Stimulated activated CD4-positive, alpha-beta T cell treated with anti-CD3 and anti-CD28 coated beads, TNF-alpha, amount 100 ng/mL, for 48 hours (primary cell): ENCODE measurements at places on chromosomes 3 and 15.

DNA sequence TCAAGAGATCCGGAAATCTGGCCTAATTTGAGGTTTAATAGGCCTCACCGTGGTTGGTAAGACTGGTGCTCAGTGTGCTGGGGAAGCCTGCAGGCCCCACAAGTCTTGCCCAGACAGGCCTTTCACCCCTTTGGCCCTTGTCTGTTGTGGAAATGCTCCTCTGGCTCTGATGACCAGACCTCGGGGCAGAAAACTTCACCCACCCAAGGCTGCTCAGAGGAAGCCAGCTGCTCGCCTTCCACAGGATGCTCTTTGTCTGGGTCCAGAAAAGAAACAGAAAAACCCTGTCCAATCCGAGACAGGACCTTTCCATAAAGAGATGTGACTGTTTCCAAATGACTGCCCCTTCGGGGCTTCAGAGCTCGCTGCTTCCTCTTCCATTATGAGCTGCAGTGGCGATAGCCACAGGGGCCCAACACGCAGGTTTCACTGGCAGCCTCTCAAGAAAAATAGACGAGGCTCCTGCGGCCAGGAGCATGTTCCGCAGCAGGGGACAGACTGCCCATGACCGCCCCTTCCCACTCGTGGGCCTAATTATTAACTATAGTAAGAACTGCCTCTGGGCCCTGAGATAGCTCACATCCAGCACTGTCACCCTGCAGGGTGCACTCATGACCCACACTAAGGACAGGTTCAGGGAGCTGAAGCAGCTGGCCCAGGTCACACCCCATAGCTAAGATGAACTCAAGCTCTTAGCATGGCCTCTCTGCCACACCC lies 6.8 kb upstream of the SNX22 start:
- DNase-seq, result no peak

DNA sequence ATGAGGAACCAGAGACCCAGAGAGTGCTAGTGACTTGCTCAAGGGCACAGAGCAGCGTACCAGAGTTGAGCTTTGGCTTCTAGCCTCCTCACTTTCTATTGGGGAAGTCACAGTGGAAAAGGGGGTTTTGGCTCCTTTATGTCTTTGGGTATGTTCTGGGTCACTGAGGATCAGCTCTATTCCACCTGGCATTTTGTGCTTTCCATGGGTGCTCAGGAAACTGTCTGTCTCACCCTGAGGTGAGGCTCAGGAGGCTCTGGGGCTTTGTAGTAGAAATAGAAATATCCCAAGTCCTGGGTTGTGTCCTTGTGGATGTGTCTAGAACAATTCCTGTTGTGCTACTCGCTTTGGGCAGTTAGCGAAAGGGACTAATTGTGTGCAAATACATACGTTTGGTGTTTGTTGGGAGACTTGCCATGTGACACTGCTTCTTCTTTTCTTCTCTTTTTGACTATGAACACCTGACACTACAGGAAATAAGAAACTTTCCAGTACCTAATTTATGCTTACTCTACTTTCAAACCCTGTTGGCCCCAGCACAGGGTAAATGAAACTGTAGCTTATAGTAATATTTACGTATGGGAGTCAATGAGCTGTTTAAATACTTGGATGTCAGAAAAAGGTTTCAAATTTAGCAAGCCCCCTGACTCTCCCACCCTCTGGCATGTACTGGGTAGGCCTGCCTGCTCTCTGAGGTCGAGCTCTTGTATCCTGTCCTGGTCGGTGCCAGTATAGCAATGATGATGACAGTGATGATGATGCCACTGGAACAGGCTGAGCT lies 35.6 kb downstream of the SMAD3 start:
- no peak for DNase-seq

- no peak for DNase-seq
These were observed 30.9 kb upstream of the TLE3 start for GRCh38 chr15:70128414-70129140.

- no peak for DNase-seq
These were observed 18.8 kb downstream of the HAPLN3 start for GRCh38 chr15:88876573-88876972.

GRCh38 chr15:32096916-32097617 lies 66.8 kb downstream of the CHRNA7 start:
- no peak for DNase-seq

DNA sequence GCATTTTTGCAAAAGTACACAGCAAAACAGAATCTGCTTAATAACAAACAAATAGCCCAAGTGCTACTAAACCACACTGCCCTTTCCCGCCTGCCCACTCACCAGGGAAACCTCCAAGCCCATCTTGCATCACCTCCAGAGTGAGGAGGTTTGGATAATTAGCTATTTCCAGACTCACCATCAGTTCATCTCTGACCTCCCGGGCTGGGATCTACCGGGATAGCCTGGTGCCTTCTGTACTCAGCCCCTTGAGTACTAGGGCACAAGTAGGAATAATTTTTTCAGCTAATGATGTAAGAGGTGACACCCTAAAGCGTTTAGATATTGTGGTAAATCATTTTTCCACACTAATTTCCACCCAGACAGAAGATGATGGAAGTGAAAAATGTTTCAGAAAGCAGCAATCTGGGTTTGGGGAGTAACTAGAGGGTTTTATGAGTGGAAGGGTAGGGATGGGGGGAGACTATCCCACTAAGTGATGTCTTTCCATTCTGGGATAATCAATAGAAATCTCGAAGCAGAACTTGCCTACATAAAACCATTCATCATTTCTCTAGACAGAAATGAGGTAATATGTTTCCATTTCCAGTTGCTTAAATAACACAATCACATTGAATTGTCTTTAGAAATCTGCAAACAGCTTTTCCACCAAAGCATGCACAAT lies 40.9 kb downstream of the TAFA4 start:
- no peak for DNase-seq

DNA sequence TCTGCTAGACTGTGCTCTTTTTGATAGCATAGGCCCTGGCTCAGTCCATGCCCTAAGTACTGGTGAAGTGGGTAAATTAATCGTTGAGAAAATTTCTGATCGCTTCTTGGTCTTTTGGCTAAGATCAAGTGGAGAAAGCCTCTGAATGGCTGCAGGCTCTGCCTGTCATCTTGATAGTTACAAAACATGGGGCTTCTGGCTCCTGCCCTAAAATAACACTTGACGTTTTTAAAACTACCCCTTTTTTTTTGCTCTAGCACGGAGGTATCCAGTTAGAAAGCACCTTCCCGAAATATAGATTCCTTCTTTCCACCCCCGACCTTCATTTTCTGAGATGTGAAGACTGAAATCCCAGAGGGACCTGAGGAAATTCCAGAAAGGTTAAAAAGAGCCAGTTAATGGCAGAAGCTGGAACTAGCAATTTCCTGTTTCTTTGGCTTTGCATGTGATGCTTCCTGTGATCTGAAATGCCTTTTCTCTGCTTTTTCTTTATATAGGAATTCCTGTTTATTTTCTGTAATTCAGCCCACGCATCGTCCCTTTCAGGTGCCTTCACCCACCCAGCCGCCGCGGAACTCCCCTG lies 799 bp upstream of the C2CD4B start:
- no peak for DNase-seq

DNA sequence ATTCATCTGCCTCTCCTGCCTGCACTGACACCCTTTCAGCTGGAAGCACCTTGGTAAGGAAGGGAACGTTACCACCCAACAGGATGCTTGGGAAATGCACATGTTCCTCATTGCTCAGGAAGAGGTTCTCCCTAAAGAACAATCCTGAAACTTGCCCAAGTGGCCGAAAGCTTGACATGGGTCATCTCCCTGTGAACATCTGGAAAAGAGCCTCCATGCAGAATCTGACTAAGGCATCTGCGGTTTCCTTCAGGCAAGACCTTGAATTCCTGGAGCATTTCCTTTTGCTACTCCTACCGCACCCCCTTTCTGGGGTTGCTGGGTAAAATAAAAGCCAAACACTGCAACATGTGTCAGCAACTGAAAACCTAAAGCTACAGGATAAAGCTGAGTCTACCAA lies 68.7 kb upstream of the SNRK start:
- DNase-seq, result no peak

- no peak for DNase-seq
These were observed 33.2 kb upstream of the POU1F1 start for GRCh38 chr3:87309601-87310000.
